ENCODE measurements at places on chromosomes 11 and 22. TPM values are rescaled to one million over a fixed set of nuclear protein-coding genes. Genes with fewer than 3 reads are reported as not detected.

GRCh38 chr11:131246663-131247062 is 123.8 kb upstream of the NTM start:
- H3K27ac ChIP-seq: no peak overlapping the region
- no peaks in the 10 kb centered on the region for H3K36me3 ChIP-seq
- peaks cover 37% of the 10 kb centered on the region for H3K27me3 ChIP-seq
- H3K4me3 ChIP-seq: no peak overlapping the region
- no peaks in the 10 kb centered on the region for H3K4me1 ChIP-seq

Gene NLRP14
- not detected for total RNA-seq

Gene TCN2
- total RNA-seq: 10.6 TPM

DNA sequence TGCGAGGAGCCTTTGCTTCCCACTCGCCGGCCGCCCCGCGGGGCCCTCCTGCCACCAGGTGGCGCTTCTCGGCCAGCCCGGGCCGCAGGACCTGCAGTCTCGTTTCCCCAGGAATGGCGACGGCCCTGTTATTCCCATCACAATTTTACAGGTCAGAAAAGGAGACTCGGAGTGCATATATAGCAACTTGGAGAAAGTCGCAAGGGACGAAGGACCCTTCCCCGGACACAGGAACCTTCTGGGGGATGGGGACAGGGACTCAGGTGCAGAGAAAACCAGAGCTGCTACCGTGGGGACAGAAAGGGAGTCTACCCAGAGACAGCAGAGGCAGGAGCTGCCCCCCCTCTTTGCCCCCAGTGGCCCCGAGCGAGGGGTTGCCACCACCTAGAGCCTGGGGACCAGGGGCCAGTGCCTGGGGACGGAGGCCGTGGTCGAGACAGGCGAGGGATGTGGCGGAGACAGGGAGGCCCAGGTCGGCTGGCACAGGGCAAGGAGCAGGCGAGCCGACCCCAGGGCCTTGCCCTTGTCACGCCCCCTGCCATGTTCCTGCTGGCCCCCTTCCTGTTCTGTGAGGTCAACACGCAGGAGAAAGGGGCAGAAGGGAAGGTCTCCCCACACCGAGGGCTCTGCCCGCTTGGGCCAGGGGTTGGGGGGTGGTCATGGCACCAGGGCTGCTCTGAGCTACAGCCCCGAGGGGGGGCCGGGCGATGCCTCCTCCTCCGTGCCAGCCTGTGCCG is 3.5 kb upstream of the KRTAP5-6 start:
- H3K4me3 ChIP-seq: peak overlapping the region; percentile 26
- no peaks in the 10 kb centered on the region for H3K27me3 ChIP-seq
- peak; percentile 86 for DNase-seq
- no peaks in the 10 kb centered on the region for H3K36me3 ChIP-seq
- H3K4me1 ChIP-seq: peaks cover 14% of the 10 kb centered on the region

Gene PRG3
- total RNA-seq: not detected

GRCh38 chr22:22181341-22181850 is 63.2 kb upstream of the VPREB1 start:
- peaks cover 70% of the 10 kb centered on the region for H3K27me3 ChIP-seq
- no peak overlapping the region for H3K27ac ChIP-seq
- no peaks in the 10 kb centered on the region for H3K36me3 ChIP-seq
- H3K4me1 ChIP-seq: no peaks in the 10 kb centered on the region
- DNase-seq: no peak
- no peak overlapping the region for H3K4me3 ChIP-seq

- H3K4me3 ChIP-seq: no peak overlapping the region
- no peak overlapping the region for H3K27ac ChIP-seq
- H3K4me1 ChIP-seq: peaks cover 5% of the 10 kb centered on the region
Observed at GRCh38 chr11:3926458-3927095, 71.1 kb downstream of the STIM1 start.

GRCh38 chr11:82539669-82540068 is 194.0 kb downstream of the FAM181B start:
- H3K36me3 ChIP-seq: no peaks in the 10 kb centered on the region
- DNase-seq: no peak
- no peaks in the 10 kb centered on the region for H3K4me1 ChIP-seq

Gene ZNF74
- total RNA-seq: 6.7 TPM

Gene PANX2
- 0.21 TPM for total RNA-seq

- H3K4me1 ChIP-seq: no peaks in the 10 kb centered on the region
- H3K27me3 ChIP-seq: no peaks in the 10 kb centered on the region
- no peak for DNase-seq
- H3K4me3 ChIP-seq: no peak overlapping the region
Observed at GRCh38 chr11:107427569-107428180, 29.9 kb downstream of the CWF19L2 start.

GRCh38 chr22:45454275-45454674 is 40.8 kb downstream of the RIBC2 start:
- H3K4me3 ChIP-seq: no peak overlapping the region
- H3K36me3 ChIP-seq: no peaks in the 10 kb centered on the region
- no peaks in the 10 kb centered on the region for H3K4me1 ChIP-seq
- H3K27me3 ChIP-seq: no peaks in the 10 kb centered on the region

DNA sequence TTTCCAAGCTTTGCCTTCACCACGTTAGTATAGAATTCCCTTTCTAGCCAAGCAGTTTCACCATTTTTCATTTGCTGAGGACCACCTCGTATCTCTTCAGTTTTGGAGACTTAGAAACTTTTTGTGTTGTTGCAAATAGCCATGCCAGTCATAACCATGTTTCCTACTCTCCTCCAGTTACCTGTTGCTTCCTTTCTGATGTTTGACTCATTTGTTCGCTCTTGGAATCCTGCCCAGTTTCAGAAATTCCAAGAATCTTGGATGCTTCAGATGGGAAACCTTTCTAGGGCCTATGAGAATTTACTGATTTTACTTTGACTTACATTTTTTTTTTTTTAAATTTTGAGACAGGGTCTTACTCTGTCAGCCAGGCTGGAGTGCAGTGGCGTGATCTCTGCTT is 65.4 kb downstream of the PPP6R3 start:
- DNase-seq: no peak
- no peak overlapping the region for H3K4me3 ChIP-seq
- no peak overlapping the region for H3K27ac ChIP-seq

GRCh38 chr22:47965896-47966295 is 1203.4 kb downstream of the TBC1D22A start:
- H3K36me3 ChIP-seq: no peaks in the 10 kb centered on the region
- no peaks in the 10 kb centered on the region for H3K27me3 ChIP-seq
- H3K27ac ChIP-seq: no peak overlapping the region
- no peak overlapping the region for H3K4me3 ChIP-seq
- DNase-seq: no peak

- H3K4me1 ChIP-seq: no peaks in the 10 kb centered on the region
- peak; percentile 4 for DNase-seq
- H3K36me3 ChIP-seq: no peaks in the 10 kb centered on the region
- no peaks in the 10 kb centered on the region for H3K27me3 ChIP-seq
- H3K4me3 ChIP-seq: no peak overlapping the region
Observed at GRCh38 chr22:49613511-49614270, 214.0 kb downstream of the BRD1 start.

DNA sequence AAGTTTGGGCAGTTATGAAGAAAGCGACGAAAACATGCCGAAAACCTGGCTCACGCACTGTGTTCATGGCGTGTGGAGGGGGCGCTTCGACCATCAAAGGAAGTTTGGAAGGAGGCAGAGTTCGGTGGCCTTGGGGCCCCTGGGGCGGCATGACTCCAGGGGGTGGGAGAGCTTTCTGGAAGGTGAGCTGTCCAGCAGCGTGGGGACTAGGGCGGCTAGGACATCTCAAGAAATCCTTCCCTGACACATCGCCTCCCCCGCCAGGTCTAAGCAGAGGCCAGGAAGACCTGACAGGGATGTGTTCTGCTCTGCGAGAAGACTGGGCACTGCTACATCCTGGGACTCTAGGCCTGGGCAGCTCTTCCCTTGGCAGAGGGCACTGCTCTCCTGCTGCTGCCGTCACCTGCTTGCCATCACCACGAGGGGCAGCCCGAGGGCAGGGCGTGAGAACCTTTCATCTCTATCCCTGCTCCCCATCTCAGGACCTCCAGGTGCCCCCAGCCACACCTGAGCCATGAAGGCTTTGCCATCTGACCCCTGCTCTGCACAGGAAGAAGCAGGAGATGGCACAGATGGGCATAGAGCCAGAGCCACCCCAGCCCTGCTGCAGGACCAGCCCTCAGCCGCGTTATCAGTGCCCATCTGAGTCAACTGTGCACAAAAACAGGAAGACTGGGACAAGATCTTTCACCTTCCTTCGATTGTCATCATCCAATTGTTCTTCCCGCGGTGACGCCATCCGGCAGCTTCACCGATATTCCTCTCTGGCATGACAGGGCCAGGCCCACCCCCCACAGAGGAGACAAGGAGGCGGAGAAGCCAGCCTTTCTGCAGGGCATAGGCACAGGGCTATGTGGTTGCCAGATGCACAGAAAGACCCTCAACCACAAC is 12.7 kb downstream of the LINC01488 start:
- DNase-seq: no peak
- H3K4me3 ChIP-seq: no peak overlapping the region
- no peaks in the 10 kb centered on the region for H3K36me3 ChIP-seq
- peaks cover 23% of the 10 kb centered on the region for H3K4me1 ChIP-seq

Gene OR8K1
- total RNA-seq: not detected

- no peaks in the 10 kb centered on the region for H3K4me1 ChIP-seq
- H3K36me3 ChIP-seq: no peaks in the 10 kb centered on the region
- H3K4me3 ChIP-seq: no peak overlapping the region
- no peak overlapping the region for H3K27ac ChIP-seq
- H3K27me3 ChIP-seq: no peaks in the 10 kb centered on the region
Observed at GRCh38 chr11:84468235-84468634, 1158.9 kb downstream of the DLG2 start.

GRCh38 chr11:122435540-122436187 is 219.9 kb upstream of the UBASH3B start:
- no peaks in the 10 kb centered on the region for H3K27me3 ChIP-seq
- no peak overlapping the region for H3K27ac ChIP-seq
- DNase-seq: no peak
- H3K36me3 ChIP-seq: no peaks in the 10 kb centered on the region

Gene TMEM25
- 11.5 TPM for total RNA-seq

DNA sequence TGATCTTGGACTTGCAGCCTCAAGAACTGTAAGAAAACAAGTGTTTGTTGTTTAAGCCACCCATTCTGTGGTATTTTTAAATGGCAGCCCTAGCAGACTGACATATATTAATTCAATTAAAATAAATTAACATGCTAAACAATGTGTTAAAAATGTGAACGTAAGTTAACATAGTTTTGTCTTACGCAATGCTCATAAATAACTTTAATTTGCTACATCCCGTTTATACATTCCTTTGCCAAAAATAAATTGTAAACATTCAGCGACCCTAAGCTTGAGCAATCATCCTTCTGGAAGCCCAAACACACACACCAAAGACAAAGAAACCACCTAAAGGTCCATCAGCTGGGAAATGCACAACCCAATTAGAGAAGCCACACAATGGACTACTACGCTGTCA is 70.4 kb downstream of the CELSR1 start:
- peaks cover 10% of the 10 kb centered on the region for H3K27me3 ChIP-seq
- no peaks in the 10 kb centered on the region for H3K36me3 ChIP-seq
- no peak for DNase-seq

- H3K4me3 ChIP-seq: no peak overlapping the region
- H3K27me3 ChIP-seq: no peaks in the 10 kb centered on the region
- no peak overlapping the region for H3K27ac ChIP-seq
- no peaks in the 10 kb centered on the region for H3K36me3 ChIP-seq
- H3K4me1 ChIP-seq: peaks cover 9% of the 10 kb centered on the region
Observed at GRCh38 chr22:37995460-37995859, 11.1 kb upstream of the SOX10 start.

GRCh38 chr11:111176603-111177002 is 68.9 kb upstream of the POU2AF2 start:
- no peak for DNase-seq
- H3K4me1 ChIP-seq: no peaks in the 10 kb centered on the region
- no peaks in the 10 kb centered on the region for H3K36me3 ChIP-seq
- no peak overlapping the region for H3K27ac ChIP-seq

- no peak overlapping the region for H3K4me3 ChIP-seq
- H3K36me3 ChIP-seq: no peaks in the 10 kb centered on the region
- no peak overlapping the region for H3K27ac ChIP-seq
- H3K27me3 ChIP-seq: no peaks in the 10 kb centered on the region
- no peak for DNase-seq
Observed at GRCh38 chr11:96869207-96869606, 479.4 kb downstream of the JRKL start.

- peak overlapping the region; percentile 83 for H3K27ac ChIP-seq
- no peak overlapping the region for H3K4me3 ChIP-seq
- DNase-seq: peak; percentile 81
Observed at GRCh38 chr11:57277845-57278720, 41.0 kb upstream of the APLNR start.
